Activated CD4-positive, alpha-beta T cell treated with anti-CD3 and anti-CD28 coated beads, Interleukin-2, amount 10 ng/mL, durations not matched to agents 7 days and 5 days (primary cell): ENCODE measurements at places on chromosomes 13 and 19. TPM values are rescaled to one million over a fixed set of nuclear protein-coding genes. Genes with fewer than 3 reads are reported as not detected.

DNA sequence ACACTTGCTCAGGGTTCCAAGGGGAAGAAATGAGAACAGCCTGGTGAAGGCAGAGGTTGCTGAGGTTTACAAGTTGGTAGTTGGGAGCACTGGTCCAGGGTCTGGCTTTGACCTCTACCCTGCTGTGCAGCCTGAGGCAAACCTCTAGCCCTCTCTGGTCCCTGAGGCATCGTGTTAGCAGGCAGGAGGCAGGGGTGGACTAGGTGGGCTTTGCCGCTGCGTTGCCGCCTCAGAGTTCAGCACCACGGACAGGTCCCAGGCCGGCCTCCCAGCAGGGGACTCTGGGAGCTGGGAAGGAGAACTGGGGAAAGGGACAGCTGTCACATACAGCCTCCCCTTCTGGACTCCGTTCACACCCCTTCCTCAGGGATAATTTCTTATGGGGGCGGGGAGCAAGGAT is 3.1 kb downstream of the NCAN start:
- peak; percentile 53 for DNase-seq

- DNase-seq = no peak
These were observed 636 bp upstream of the RB1 start for GRCh38 chr13:48302871-48303358.

DNA sequence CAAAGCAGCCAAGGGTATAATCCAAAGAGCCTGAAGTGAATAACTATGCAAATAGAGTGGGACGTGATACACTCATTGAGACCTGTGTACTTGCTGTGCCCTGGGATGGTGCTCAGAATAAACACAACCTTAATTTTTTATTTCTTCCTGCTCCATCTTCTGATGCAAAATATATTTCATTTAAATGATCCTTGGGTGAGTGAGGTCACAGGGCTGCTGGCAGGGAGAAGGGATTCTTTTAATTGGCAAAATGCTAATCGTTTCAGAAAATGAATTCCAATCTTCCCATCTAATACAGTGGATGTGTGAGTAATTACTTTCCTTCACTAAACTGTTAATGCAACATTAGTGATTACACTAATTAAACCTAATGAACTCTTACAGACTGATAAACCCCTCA is 63.5 kb downstream of the SIAH3 start:
- DNase-seq = no peak

DNA sequence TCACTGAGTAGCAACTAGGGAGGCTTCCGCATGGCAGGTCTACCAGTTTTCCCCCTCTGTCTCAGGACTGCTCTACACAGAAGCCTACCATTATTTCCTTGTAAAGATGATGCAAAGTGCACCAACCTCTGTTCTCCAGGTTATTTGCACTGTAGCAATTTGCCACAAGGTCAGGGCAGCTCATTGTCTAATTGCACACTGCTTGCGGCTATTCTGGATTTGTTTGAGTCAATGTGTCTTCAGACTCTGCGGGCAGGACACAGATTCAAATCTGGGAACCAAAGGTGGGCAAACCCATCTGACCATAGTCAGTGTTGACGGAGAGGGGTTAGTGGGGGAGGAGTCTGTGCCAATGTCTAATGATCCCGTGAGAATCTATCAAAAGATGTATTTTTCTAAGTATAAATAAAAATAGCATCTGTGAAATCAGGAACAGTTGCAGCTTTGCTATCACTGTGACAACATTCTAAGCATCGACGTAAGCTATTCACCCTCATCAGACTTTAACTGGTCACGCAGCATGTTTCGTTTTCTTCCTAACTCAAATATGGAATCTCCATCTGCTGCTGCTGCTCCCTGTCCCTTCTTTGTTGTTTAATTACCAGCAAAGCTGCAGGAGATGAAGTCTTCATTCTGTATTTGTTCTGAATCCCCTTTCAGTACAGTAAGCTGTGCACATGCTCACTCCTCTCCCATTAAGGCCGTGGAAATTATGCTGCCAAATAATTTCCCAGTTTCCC is 26.4 kb downstream of the CYSLTR2 start:
- DNase-seq = no peak

GRCh38 chr19:40598121-40598917 is 2.9 kb upstream of the LTBP4 start:
- DNase-seq = peak; percentile 84

- DNase-seq = no peak
These were observed 20.0 kb upstream of the UPF3A start for GRCh38 chr13:114261328-114261965.

DNA sequence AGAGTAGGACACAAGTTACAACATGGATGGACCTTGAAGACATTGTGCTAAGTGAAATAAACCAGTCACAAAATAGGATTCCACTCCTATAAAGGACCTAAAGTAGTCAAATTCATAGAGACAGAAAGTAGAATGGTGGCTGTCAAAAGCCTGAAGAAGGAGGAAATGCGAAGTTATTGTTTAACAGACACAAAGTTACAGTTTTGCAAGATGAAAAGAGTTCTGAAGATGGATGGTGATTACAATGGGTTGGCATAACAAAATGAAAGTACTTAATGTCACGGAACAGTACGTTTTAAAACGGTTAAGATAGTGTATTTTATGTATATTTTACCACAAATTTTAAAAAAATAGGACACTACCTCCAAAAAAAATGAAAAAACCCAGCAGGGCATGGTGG is 34.8 kb downstream of the FOXO1 start:
- no peak for DNase-seq

- DNase-seq = no peak
These were observed 39.3 kb upstream of the RGCC start for GRCh38 chr13:41418027-41418426.

GRCh38 chr13:31891472-31891871 is 140.1 kb upstream of the FRY start:
- no peak for DNase-seq

- DNase-seq = peak; percentile 71
These were observed 1.3 kb downstream of the BICRA start for GRCh38 chr19:47609906-47610894.

DNA sequence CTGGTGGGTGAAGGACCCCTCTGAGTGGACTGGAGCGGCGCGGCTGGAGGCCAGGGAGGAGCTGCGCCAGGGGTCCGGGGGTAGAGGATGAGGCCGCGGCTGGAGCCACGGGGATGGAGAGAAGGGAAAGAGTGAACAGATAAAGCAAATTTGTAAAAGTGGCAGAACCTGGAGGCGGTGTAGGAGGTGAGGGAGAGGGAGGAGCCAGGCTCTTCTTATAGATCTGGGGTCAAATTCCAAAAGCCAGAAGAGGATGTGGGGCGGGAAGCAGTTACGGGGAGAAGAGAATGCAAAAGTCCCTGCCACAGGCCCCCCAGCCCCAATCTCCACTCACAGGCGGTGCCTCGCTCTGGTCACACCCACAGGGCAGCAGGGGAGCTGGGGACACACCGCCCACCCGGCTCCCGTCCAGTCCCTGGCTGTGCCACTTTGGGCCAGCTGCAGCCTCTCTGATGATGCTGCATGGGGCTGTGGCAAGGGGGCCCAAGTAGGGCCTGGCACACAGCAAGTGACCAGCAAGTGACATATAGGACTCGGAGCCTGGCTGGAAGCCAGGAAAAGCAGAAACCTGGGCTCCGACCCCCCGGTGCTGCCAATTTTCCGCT is 11.1 kb downstream of the LRRC4B start:
- DNase-seq = no peak

DNA sequence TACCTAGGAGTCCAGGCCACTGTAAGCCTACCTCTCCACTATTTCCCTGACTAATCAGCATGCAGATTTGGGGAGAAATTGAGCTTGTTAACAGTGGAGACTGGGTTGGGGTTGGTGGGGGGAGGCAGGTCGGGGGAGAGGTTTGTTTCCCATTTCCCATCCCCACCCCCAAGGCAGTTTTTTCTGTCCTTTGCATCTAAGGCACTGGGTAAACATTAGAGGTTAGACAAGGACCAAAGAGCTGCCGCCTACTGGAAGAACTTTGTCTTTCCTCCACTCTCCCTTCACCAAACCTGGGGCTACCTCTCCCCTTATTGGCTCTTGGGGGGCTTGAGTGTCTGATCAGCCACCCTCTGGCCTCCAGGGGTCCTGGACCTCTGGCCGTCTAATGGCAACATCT is 953 bp downstream of the KCNN4 start:
- no peak for DNase-seq

GRCh38 chr19:50501568-50502475 is 9.2 kb downstream of the JOSD2 start:
- no peak for DNase-seq

DNA sequence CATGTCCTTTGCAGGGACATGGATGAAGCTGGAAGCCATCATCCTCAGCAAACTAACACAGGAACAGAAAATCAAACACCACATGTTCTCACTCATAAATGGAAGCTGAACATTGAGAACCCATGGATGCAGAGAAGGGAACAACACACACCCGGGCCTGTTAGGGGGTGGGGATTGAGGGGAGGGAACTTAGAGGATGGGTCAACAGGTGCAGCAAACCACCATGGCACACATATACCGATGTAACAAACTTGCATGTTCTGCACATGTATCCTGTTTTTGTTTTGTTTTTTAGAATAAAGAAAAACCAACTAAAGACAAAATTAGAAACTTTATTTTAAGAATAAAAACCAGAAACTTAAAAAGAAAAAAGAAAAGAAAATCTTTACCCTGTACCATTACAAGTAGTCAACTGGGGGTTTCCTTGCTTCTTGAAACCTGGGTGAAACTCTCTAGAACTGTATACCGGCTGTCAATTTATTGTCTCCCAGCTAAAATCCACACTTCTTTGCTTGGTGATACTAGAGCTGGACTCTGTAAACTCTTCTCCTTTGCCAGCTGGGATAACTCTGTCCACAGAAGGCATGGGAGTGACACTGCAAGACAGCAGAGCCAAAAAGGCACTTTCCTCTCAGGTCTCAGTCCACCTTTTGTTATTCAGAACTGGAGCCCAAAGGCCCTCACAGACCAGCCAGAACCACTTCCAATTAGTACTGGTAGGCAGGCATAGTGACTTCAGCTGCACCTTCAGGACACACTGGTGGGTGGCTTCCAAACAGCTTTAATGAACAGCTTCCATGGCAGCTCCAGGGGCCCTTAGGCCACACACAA is 9.0 kb downstream of the MICU2 start:
- DNase-seq = no peak

DNA sequence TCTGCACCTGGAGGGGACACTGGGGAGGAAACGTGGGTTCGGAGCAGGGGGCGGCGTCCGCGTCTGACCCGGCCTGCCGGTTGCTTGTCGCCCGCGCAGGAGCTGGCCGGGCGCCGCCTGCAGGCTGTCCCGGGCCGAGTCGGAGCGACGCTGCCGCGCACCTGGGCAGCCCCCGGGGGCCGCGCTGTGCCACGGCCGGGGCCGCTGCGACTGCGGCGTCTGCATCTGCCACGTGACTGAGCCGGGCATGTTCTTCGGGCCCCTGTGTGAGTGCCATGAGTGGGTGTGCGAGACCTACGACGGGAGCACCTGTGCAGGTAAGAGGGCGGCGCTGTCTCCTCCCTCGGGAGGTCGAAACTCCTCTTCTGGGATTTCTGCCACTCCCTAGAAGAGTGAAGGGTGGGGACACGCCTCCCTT is 1.3 kb downstream of the ITGBL1 start:
- DNase-seq = no peak

DNA sequence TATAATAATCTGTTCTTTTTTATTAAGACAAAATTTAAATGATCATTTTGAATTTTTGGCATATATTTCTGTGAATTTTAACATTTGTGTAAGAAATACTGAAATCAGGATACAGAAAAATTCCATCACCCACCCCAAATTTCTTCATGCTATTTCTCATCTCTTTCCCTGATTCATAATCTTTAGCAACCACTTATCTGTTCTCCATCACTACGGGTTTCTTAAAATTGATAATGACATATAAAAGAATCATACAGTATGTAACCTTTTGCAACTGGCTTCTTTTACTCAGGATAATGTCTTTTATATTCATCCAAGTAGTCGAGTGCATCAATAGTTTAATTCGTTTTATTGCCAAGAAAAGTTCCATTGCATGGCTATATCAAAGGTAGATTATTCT is 1627.0 kb downstream of the PCDH9 start:
- DNase-seq = no peak

DNA sequence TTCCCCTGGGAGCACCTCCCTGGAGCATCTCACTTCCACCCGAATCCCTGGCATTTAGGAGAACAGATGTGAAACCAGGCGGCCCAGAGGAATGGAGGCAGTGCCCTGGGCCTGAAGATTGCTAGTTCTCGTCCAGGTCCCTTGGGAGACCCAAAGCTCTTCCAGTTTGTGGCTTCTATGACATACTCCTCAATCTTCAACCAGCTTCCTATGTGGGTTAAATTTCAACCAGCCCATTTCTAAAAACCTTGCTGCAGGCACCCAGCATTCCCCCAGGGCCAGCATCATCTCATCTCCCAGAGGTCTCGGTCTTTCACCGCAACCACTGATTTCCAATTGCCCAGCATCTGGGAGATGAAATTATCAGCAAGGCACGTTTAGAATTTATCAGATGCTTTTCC is 46.0 kb upstream of the STK24 start:
- DNase-seq = no peak

- no peak for DNase-seq
These were observed 4.7 kb downstream of the KCTD4 start for GRCh38 chr13:45196096-45196495.

DNA sequence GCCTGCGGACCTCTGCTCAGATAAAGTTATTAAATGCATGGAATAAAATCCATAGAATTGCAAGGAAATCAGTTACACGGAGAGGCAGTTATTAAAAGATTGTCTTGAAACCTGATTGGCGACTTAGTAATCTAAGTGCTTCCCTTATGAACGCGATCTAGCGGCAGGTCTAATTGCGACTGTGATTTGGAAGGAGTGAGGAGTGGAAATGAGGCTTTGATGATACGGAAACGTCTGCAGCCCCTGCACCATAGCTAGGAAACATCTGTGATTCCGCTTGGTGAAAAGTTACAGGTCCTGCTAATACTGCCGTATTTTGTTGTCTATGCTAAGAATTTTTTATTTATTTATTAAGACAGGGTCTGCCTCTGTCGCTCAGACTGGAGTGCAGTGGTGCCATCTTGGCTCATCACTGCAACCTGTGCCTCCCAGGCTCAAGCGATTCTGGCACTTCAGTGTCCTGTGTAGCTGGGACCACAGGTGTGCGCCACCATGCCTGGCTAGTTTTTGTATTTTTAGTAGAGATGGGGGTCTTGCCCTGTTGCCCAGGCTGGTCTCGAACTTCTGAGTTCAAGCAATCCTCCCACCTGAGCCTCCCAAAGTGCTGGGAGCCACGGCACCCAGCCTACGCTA is 887 bp downstream of the NDUFS7 start:
- DNase-seq = no peak

Gene PLEKHJ1
- 56.2 TPM for total RNA-seq

Gene ZFR2
- not detected for total RNA-seq

Gene PNMA8B
- total RNA-seq = 0.07 TPM

Gene ZNF66
- 11.8 TPM for total RNA-seq

Gene IQCN
- total RNA-seq = 6.3 TPM

Gene FKRP
- 16.9 TPM for total RNA-seq

Gene POSTN
- not detected for total RNA-seq

Gene C1QTNF9
- 0.10 TPM for total RNA-seq

Gene KLK6
- not detected for total RNA-seq

Gene LRP3
- total RNA-seq = 0.20 TPM

Gene TRIP10
- 11.1 TPM for total RNA-seq

Gene ZNF492
- 2.7 TPM for total RNA-seq

Gene CDX2
- not detected for total RNA-seq

Gene FGF9
- not detected for total RNA-seq

Gene FCER2
- total RNA-seq = 0.23 TPM
